Muscle of back (tissue), 13 donors: ENCODE measurements at places on chromosomes 4 and X.
A peak's percentile ranks its signal among the peaks of the same experiment; 100 is the strongest.

GRCh38 chr4:119471259-119471658, 149.3 kb upstream of the FABP2 start:
- DNase-seq: no peak

DNA sequence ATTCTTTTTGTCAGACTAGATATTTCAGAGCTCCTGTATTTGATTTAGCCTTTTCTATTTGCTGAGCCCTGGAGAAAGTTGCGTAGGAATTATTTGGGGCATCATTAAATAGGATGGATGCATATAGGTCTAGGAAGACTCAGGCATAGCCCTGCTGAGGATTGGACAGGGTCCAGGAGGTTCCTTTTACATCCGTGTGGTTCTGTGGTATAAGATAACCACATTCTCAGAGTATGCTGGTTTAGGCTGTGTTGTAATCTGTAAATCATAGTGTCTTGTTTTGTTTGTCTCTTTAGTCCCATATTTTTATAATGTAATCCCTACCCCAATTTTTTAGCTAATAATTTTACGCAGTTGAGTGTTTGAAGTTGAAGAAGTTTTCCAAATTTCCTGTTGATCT, 513.7 kb downstream of the RPA4 start:
- DNase-seq: no peak

- DNase-seq: no peak
These were observed 8.3 kb downstream of the HCCS start for GRCh38 chrX:11119313-11119943.

DNA sequence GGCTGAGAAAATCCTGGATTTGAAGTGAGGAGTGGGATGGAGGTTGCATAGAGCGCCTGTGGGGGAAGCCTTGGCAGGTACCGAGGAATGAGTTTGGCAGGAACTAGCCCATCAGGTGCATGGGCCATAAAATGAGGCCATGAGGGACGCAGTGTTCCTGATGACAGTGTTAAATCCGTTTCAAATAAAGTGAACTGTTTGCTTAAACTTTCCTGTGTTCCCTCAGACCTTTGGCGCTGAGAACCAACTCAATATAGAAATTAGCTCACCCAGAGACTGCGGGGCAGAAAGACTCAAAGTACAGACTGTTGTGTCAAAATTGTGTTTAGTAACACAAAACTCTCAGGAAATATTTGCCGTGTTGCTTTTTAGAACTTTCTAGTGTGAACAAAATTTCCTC, 250.0 kb upstream of the NR3C2 start:
- peak; percentile 23 for DNase-seq

DNA sequence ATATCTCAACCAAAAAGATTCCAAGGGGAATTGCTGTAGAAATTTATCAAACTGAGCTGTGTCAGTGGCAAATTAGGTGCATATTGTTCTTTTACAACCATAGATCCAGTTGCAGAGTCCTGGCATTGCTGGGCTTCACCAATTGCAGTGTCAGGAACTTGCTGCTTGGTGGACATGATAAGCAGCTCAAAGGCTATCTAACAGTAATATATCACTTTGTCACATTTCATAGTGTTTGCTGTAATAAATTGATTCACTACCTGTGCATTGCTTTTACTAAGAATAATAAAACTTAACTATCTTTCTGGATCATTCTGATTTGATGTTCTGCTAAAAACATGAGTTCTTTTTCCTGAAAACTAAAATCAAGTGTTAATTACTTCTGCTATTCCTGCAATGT, 30.9 kb upstream of the ACE2 start:
- DNase-seq: no peak

GRCh38 chr4:51844153-51845054, 1.5 kb downstream of the DCUN1D4 start:
- peak; percentile 95 for DNase-seq

DNA sequence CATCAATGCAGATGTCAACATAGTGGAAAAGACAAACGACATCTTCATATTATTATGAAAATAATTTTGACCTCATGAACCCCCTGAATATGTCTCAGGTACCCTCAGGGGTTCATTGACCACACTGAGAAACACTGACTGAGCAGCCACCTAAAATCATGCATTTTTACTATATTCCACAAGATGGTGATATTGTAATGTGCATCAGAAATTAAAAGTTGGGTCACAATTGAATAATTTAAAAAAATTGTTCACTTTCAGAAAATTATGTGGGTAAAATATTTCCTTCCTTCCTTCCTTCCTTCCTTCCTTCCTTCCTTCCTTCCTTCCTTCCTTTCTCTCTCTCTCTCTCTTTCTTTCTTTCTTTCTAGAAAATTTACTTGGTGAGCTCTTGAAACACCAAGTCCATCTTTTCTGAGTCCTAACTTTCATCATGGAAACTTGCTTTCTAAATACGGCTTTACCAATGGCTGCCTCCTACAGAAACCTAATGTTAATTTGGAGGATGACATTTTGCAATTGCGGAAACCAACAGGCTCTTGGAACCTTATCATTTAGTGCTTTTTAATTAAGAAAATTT, 103.6 kb downstream of the RTL3 start:
- DNase-seq: no peak

- no peak for DNase-seq
These were observed 32.5 kb upstream of the MTMR8 start for GRCh38 chrX:64427787-64428186.

DNA sequence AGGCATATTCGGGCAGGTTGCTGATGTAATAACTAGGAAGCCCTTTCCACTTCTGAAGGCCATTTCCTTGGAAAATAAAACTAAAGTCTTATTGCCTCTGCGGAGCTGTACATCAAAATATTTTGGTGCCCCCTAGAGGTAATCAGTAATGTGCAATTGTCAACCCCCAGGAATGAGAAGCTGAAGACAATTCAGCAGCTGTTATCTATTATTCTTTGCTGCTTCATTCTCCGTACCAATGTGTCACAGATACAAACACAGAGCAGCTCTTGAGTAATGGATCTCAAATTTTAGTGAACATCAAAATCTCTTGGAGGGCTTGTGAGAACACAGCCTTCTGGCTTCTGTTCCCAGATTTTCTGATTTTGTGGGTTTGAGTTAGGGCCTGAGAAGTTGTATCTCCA, 3.5 kb upstream of the SLIT2 start:
- peak; percentile 87 for DNase-seq

- no peak for DNase-seq
These were observed 50.4 kb upstream of the IL13RA2 start for GRCh38 chrX:115067812-115068211.

GRCh38 chrX:81201671-81202455, at the start of the genes HMGN5 and SH3BGRL:
TSS of gene HMGN5 (minus strand) at chrX:81201913. CDS start at chrX:81121549, 80,364 bp downstream.
TSS of gene SH3BGRL (plus strand) at chrX:81202102. CDS start at chrX:81202201, 99 bp downstream.
- peak; percentile 88 for DNase-seq

GRCh38 chrX:150363561-150364346, 637 bp downstream of the MAMLD1 start:
- DNase-seq: no peak

GRCh38 chr4:105106426-105106825, 40.2 kb upstream of the TET2 start:
- no peak for DNase-seq

- no peak for DNase-seq
These were observed 97.1 kb downstream of the TMA16 start for GRCh38 chr4:163591614-163592020.

DNA sequence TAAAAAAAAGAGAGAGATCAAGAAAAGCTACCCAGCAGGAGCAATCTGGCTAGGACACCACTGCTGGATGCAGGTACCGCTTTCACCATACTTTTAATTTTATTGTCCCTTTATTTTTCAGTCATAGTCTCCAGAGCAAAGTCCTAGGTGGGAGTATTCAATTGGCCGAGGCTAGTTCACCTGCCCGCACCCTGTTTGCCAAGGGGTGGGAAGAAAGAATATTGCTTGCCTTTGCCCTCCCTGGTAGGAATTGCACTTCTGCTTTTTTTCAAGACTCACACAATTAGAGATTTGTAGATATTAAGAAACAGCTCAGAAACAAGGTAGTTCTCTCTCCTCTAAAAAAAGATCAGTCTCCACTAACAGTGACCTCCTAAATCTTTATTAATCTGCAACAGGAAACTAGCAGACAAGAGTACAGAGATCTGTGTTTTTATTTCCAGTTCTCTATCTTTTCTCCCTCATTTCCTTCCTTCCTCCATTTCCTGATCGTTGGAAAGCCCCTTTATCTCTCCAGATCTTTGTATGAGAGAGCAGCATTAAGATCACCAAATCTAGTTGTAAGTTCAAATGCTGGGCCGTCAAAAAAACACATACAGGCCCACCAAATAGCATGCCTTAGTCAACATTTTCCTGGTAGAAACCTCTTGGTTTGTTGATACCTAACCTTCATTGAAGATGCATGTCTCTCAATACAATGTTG, 9.4 kb upstream of the RPGR start:
- no peak for DNase-seq

GRCh38 chr4:185424905-185425646, 688 bp downstream of the UFSP2 start:
- DNase-seq: no peak

GRCh38 chr4:117400039-117400835, 314.9 kb upstream of the TRAM1L1 start:
- peak; percentile 2 for DNase-seq

DNA sequence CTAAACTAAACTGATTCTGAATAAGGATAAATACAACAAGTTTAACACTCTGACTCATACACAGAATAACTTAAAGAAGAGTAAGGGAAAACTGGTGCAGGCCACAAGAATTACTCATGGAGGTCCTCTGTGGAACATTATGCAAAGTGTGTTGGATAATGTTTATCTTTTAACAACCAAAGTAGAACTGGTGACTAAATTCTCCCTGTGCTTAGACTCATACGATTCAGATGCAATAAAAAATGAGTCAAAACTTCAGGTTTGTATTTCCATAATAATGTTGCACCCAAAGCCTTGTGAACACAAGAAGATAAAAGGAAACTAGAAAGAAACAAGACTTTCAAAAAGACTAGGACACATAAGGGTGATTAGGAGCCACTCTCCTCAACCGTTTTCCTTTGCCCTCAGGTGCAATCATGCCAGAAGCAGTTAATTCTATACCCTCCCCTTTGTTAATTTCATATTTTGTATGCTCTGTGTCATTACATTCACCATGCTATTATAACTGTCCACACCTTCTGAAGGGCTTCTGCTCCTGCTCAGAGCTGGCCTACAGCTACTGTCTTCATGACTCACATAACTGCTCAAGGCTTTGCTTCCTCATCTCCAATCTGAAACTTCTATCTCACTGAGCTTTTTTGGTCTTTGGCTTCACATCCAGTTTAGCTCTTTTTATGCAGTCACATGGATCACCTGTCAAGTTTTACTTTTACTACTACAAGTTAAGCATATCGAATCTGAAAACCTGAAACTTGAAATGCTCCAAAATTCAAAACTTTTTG, 60.2 kb downstream of the KCNIP4 start:
- no peak for DNase-seq

DNA sequence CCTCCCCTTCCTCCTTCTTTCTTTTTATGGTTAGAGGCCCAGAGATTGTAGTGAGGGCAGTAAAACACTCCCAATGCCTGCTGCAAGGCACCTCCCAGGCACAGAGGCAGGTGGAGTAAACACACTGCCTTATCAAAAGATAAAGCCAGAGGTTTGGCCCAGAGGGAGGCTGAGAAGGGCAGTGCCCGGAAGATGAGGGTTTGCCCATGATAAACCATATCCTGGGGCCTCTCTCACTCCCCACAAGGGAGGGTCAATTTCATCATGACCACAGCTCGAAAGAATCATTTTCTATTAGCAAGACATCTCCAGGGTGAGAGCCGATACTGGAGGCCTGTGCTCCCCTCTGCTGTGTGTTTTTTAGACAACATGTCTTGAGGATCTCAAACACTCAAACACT, 98.5 kb upstream of the FAM9C start:
- DNase-seq: no peak

GRCh38 chrX:46588263-46588662, 14.7 kb downstream of the CHST7 start:
- peak; percentile 30 for DNase-seq
